Hair follicle dermal papilla cell (primary cell): ENCODE measurements at places on chromosomes 13 and 19. TPM values are rescaled to one million over a fixed set of nuclear protein-coding genes. Genes with fewer than 3 reads are reported as not detected.

The PSG2 gene
- total RNA-seq, result 0.65 and 2.4 TPM in 2 replicates

The GFY gene
- total RNA-seq, result not detected in 2 replicates

The PROZ gene
- not detected in 2 replicates for total RNA-seq

The FGF9 gene
- total RNA-seq, result not detected in 2 replicates

The B3GNT8 gene
- total RNA-seq, result 5.8 TPM in 2 replicates

The KLK4 gene
- total RNA-seq, result not detected in 2 replicates
